ENCODE measurements at places on chromosomes 2 and 18.

- no peak for DNase-seq
Observed at GRCh38 chr2:13005761-13006335, 289.1 kb downstream of the TRIB2 start.

DNA sequence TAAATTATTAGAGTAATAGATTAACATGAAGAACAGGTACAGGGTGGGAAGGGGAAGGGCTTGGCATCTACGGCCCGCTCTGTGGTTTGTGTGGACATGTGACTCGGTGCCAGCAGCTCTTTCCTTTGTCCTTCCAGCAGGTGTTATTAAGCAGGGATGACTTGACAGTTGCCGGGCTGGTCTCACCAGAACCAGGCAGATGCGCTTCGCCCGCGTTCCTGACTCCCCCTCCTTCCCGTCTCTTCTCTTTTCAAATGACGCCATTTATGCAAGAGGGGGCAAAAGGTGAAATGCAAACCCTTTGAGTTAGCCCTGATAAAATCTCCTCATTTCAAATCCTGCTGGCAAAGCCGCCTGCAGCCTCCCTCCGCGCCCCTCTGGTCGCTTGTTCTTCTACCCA, 38.9 kb upstream of the MGAT4A start:
- DNase-seq: no peak

DNA sequence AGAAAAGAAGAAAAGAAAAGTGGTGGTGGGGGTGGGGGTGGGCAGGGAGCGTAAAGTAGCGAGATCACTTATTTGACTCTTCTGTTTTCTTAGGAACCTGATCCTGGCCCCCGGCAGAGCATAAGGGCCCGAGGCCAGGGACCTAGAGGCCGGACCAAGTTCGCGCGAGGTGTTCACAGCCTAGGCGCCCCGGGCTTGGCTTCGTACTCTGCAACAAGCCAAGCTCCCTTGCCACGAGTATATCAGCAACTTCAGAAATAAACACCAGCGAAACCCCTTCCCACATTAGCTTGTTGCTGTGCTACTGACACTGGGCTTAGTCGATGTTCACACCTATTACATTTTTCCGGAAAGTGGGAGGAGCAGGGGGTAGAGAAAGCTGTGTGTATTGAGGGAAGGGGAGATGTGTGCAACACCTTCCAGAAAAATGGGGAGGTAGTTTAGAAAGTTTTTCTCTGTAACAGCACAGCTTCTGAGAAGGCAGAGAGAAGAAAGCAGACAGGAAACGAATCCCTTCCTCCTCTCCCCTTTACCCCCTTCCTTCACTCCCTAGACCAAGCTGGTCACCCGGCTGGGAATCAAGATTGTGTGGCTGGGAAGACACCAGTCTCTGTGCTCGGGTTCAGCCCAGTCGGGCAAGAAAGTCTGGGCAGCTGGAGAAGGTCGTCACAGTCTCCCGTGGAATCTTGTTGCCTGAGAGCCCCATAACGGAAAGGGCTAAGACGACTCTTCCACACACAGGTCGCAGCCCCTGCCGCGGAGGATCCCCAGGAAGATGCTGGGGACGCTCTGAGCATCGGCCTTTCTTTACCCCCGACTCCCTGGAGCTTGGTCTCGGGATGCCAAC, 12.0 kb upstream of the SATB2 start:
- DNase-seq: peak; percentile 19

- DNase-seq: no peak
Observed at GRCh38 chr2:126902859-126903258, 4.2 kb downstream of the TEX51 start.

GRCh38 chr18:63178971-63179370, 140.6 kb downstream of the BCL2 start:
- DNase-seq: no peak

Measured in GM13977 (cell line).